ENCODE measurements at places on chromosomes 7 and 10. TPM values are rescaled to one million over a fixed set of nuclear protein-coding genes. Genes with fewer than 3 reads are reported as not detected.

Gene LAMB4
- total RNA-seq: 0.17 TPM

Gene DKK1
- total RNA-seq: 54.4 TPM

Gene ITPRID1
- not detected for total RNA-seq

Gene DENND2A
- 39.0 TPM for total RNA-seq

Gene GIMAP4
- not detected for total RNA-seq

Gene CYP2W1
- not detected for total RNA-seq

Gene EPHB6
- total RNA-seq: 4.3 TPM

Gene SRPK2
- total RNA-seq: 61.8 TPM

Gene WDR86
- 1.0 TPM for total RNA-seq

Gene PMS2
- 28.1 TPM for total RNA-seq

Gene TUBAL3
- total RNA-seq: not detected

Gene SPDYE6
- not detected for total RNA-seq

Gene RNF133
- total RNA-seq: 0.50 TPM

Gene NT5C3A
- total RNA-seq: 19.3 TPM

Gene ATOH7
- total RNA-seq: not detected

Gene VDAC2
- 151 TPM for total RNA-seq

Gene CPA4
- 20.0 TPM for total RNA-seq

Gene SEMA3A
- total RNA-seq: 60.8 TPM

Gene AGAP4
- 1.8 TPM for total RNA-seq

Gene DRGX
- not detected for total RNA-seq

Gene CCL24
- not detected for total RNA-seq

Gene DBF4
- total RNA-seq: 13.9 TPM

Gene ENO4
- total RNA-seq: under 0.01 TPM

Gene ANKRD22
- 0.17 TPM for total RNA-seq

Gene ST8SIA6
- 0.26 TPM for total RNA-seq

Gene SEMA3D
- 12.1 TPM for total RNA-seq

Gene ACTL6B
- not detected for total RNA-seq

Gene KLF14
- under 0.01 TPM for total RNA-seq

Gene CPVL
- total RNA-seq: 0.51 TPM

Gene VWDE
- total RNA-seq: under 0.01 TPM

Gene AS3MT
- 8.1 TPM for total RNA-seq

Gene NKX2-3
- not detected for total RNA-seq

Gene ADCYAP1R1
- total RNA-seq: not detected

Gene MAP3K8
- 20.0 TPM for total RNA-seq

Gene FGL2
- total RNA-seq: 97.6 TPM

Gene PDZD7
- total RNA-seq: 1.3 TPM

Gene TMEM196
- not detected for total RNA-seq

Gene ELAPOR2
- total RNA-seq: 5.9 TPM

Gene FAM25G
- not detected for total RNA-seq

Gene NCF1
- under 0.01 TPM for total RNA-seq

Gene GRM3
- not detected for total RNA-seq

Gene CASP7
- 28.9 TPM for total RNA-seq

Gene WNT2
- total RNA-seq: 3.9 TPM

Gene MMD2
- total RNA-seq: not detected

Gene MET
- 29.8 TPM for total RNA-seq

Gene CALML3
- total RNA-seq: not detected

Gene CDHR1
- not detected for total RNA-seq

Gene KLLN
- 0.66 TPM for total RNA-seq

Gene GIMAP7
- total RNA-seq: not detected

Gene AGBL3
- 1.3 TPM for total RNA-seq

Gene KEL
- not detected for total RNA-seq

Gene CFAP43
- total RNA-seq: under 0.01 TPM

Gene ERVW-1
- not detected for total RNA-seq

Gene PDK4
- 3.1 TPM for total RNA-seq
